Activated CD4-positive, alpha-beta T cell treated with anti-CD3 and anti-CD28 coated beads, Interleukin-2, amount 10 ng/mL, durations not matched to agents 24 days and 14 days (primary cell): ENCODE measurements at places on chromosomes 16 and 17. TPM values are rescaled to one million over a fixed set of nuclear protein-coding genes. Genes with fewer than 3 reads are reported as not detected.

DNA sequence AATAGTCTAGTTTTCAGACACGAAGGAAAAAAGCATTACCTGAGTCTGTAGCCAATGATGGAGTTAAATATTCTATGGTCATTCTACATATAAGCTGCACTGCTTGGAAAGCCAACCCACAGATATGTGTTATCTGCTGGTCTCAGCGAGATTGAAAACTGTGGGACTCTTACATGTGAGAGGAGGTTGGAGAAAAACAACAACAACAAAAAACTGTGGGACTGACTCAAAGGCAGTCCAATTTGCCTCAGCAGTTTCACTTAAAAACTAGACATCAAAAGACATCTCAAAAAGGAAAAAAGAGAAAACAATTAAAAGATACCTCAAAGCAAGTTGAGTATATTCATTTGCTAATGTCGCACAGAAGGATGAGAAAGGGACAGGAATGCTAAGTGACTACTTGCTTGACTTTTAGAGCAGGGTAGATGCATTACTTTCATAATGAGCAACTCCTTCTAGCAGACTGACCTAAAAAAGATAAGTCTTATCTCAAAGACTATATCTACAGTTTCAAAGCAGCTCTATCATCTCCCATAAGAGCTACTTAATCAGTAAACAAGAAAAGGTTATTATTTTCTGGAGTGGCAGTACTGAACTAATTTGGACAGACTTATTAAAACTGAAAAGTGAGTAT lies 35.5 kb upstream of the ITGA2B start:
- H3K4me3 ChIP-seq, result no peak overlapping the region
- H3K27ac ChIP-seq, result peak overlapping the region; percentile 10
- no peak for DNase-seq
- H3K27me3 ChIP-seq, result no peaks in the 10 kb centered on the region

Gene NMRAL1
- 32.2 and 34.5 TPM in 2 replicates for total RNA-seq

- H3K4me3 ChIP-seq, result no peak overlapping the region
- no peaks in the 10 kb centered on the region for H3K4me1 ChIP-seq
- no peak for DNase-seq
- no peak overlapping the region for H3K27ac ChIP-seq
- no peaks in the 10 kb centered on the region for H3K36me3 ChIP-seq
- no peaks in the 10 kb centered on the region for H3K27me3 ChIP-seq
Measured at GRCh38 chr17:51668963-51669246, 408.6 kb downstream of the UTP18 start.

DNA sequence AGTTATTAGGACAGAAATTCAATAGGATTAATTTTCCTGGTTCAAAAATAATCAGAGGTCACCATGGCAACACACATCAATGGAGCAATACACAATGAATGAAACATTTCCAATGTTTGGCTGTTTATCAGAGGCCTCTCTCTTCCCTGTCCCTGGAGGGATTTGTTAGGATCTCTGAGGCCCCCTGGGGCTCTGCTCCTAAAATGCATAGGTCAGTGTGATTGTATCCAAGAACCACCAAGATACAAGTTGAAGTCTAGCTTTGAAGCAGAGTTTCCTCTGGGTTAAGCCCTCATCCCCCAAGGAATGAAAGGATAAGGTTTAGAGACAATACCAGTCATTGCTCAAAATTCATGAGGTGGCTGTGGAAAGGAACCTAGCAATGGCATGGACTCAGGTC lies 561.2 kb upstream of the C16orf82 start:
- no peaks in the 10 kb centered on the region for H3K36me3 ChIP-seq
- H3K27ac ChIP-seq, result no peak overlapping the region
- no peak for DNase-seq
- peaks cover 17% of the 10 kb centered on the region for H3K27me3 ChIP-seq
